Fibroblast of lung (primary cell): ENCODE measurements at places on chromosomes 5 and 9.

DNA sequence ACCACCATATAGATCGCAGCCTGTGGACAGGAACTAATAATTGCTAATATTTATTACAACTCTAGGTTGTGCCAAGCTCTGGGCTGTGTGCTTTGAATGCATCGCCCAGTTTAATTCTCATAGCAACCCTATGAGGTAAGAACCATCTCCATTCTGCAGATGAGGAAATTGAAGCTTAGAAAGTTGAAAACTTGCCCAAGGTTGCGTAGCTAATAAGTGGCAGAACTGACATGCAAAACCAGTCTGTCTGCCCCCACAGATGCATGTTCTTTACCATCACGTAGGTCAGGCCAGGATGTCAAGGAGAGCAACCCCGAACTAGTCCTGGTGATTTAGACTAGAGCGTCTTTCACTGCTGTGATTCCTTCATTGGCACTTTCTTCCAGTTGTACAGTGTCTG, 15.6 kb downstream of the WWC1 start:
- no peak for DNase-seq
- no peaks in the 10 kb centered on the region for H3K4me1 ChIP-seq
- H3K27me3 ChIP-seq = no peaks in the 10 kb centered on the region
- no peaks in the 10 kb centered on the region for H3K36me3 ChIP-seq
- H3K4me3 ChIP-seq = no peak overlapping the region
- no peak overlapping the region for H3K27ac ChIP-seq

DNA sequence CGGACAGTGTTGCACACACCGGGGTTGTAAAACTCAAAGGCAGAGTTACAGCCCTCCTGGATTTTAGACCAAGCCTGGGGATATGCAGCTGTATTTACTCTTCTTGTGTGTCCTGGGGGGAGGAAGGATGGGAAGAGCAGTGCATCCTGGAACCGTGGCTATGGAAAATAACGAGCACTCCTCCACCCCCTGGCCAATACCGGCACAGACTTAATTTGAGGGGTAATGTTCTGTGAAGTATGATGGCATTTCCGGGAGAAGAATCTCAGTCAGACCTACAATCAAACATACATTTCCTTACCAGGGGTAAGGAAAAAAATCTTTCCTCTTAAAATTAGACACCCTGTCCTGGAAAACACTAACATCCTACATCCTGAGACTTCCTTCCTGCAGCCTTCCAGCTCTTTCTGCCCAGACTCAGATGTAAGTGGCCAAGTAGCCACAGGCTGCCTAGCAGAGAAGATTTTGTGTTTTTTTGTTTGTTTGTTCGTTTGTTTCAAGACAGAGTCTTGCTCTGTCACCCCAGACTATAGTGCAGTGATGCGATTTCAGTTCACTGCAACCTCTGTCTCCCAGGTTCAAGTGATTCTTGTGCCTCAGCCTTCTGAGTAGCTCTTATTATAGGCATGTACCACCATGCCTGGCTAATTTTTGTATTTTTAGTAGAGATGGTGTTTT, 11.0 kb upstream of the ERMP1 start:
- no peaks in the 10 kb centered on the region for H3K27me3 ChIP-seq
- H3K4me1 ChIP-seq = peaks cover 6% of the 10 kb centered on the region
- H3K36me3 ChIP-seq = no peaks in the 10 kb centered on the region
- peak; percentile 35 for DNase-seq
- H3K4me3 ChIP-seq = no peak overlapping the region
- no peak overlapping the region for H3K27ac ChIP-seq

DNA sequence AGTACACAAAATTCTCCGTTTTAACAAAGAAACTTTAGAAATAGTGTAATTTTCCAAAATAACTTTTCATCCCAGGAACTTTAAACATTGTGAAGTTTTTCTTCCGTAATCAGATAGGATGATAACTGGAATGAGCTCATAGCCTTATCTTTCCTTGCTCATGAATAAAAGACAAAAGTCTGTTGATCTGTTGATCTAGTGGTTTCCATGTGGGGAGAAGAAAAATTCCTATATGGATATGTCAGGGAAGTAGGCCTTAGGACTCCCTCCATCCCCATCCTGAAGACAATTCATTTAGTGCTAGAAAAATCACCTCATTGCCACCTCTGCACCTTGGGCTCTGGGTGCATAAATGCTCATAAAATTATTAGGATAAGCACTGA, 266.6 kb downstream of the SMARCA2 start:
- no peak overlapping the region for H3K27ac ChIP-seq
- H3K4me3 ChIP-seq = no peak overlapping the region
- DNase-seq = no peak
- H3K36me3 ChIP-seq = no peaks in the 10 kb centered on the region
- no peaks in the 10 kb centered on the region for H3K4me1 ChIP-seq

DNA sequence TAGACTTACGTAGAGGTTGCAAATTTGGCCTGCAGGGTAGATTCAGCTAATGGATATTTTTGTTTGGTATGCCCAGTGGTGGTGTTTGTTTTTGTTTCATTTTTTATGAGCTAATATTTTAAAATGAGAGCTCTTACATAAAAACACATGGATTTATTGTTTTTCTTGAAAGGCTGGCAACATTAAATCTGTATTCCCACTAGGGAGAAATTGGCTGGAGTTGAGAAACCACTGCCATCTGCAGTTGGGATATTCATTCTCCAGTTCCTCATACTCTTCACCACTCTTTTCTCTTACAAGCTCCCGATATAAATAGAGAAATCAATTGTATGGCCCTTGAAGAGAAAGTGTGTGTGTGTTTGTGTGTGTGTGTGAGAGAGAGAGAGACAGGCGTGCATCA, 143.3 kb downstream of the ALDH1A1 start:
- H3K27me3 ChIP-seq = no peaks in the 10 kb centered on the region
- no peak overlapping the region for H3K4me3 ChIP-seq
- DNase-seq = no peak
- H3K27ac ChIP-seq = no peak overlapping the region

DNA sequence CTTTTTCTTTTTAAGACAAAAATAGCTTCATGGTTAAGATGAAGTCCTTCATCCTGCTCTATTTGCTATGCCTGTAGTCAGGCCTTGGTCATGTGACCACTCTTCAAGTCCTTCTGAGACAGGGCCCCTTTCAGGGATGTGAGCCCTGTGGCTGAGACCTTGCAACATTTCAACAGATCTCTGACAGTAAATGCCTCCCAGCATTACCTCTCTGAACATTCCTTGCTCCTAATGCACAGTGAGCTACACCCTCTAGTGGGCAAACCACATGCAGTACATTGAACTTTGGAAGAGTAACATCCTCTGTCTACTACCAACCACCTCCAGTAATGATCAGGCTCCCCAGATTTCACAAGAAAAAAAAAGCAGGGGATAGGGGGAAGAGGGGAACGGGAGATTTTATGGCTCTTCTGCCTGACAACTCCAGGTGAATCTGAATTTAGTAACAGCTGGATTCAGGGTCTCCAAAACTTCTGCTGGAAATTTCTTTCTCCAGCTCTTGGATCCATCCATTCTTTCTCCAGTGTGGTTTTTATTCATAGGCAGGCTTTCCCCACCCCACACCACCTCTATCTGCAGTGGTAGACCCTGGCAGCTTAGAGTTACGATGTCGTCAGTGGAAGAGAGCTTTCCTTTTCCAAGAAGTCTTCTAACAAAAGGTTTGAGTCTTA, 8.9 kb upstream of the FBXO38 start:
- peak; percentile 79 for DNase-seq
- no peak overlapping the region for H3K27ac ChIP-seq
- no peaks in the 10 kb centered on the region for H3K27me3 ChIP-seq
- no peak overlapping the region for H3K4me3 ChIP-seq
- H3K36me3 ChIP-seq = no peaks in the 10 kb centered on the region
- no peaks in the 10 kb centered on the region for H3K4me1 ChIP-seq

- DNase-seq = no peak
- H3K27ac ChIP-seq = no peak overlapping the region
- no peaks in the 10 kb centered on the region for H3K27me3 ChIP-seq
- no peak overlapping the region for H3K4me3 ChIP-seq
- H3K36me3 ChIP-seq = no peaks in the 10 kb centered on the region
- no peaks in the 10 kb centered on the region for H3K4me1 ChIP-seq
Observed at GRCh38 chr5:56871777-56872176, 37.6 kb upstream of the SETD9 start.

DNA sequence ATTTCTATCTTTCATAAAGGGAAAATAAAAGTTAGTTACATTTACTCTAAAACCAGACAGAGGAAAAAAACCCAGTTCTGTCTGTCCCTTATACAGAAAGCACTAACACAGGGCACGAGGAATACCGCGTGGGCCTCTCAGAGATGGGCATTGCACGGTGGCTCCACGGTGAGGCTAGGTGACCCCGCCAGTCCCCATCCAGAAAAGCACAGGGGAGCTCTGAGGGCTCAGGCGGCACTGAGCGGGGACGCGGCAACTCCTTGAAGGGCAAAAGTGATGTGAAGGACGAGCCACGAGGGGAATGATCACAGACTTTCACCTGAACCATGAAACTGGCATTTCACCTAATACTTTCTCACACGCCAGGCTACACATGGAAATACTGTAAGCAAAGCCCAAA, 35.7 kb upstream of the FBXW11 start:
- H3K4me1 ChIP-seq = no peaks in the 10 kb centered on the region
- no peak overlapping the region for H3K4me3 ChIP-seq
- no peak for DNase-seq
- H3K36me3 ChIP-seq = peaks cover 7% of the 10 kb centered on the region

DNA sequence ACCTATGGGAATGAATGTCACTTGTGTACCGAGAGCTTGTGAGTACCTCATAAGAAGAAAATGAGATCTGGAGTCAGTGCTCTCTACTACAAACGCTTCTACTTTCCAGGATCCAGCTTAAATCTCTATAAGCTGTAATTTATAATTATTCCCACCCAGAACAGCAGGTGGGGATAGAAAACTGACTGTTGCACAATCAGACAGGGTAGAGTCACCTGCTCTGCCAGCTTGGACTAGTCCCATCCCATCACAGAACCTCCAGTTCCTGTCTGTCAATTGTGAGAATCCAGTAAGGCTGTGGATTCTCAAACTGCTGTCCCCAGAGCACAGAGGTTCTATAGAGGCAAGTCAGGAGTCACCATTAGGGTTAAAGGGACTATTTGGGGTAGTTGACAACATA, 2.0 kb downstream of the SPINK7 start:
- H3K27me3 ChIP-seq = no peaks in the 10 kb centered on the region
- DNase-seq = no peak
- H3K4me1 ChIP-seq = no peaks in the 10 kb centered on the region
- H3K36me3 ChIP-seq = no peaks in the 10 kb centered on the region
- no peak overlapping the region for H3K27ac ChIP-seq

- peaks cover 2% of the 10 kb centered on the region for H3K4me1 ChIP-seq
- H3K4me3 ChIP-seq = peak overlapping the region; percentile 20
- no peaks in the 10 kb centered on the region for H3K36me3 ChIP-seq
- DNase-seq = peak; percentile 90
- H3K27me3 ChIP-seq = no peaks in the 10 kb centered on the region
Observed at GRCh38 chr5:40676613-40677343, 2.9 kb upstream of the PTGER4 start.

- H3K27ac ChIP-seq = no peak overlapping the region
- H3K4me1 ChIP-seq = no peaks in the 10 kb centered on the region
- no peak overlapping the region for H3K4me3 ChIP-seq
- no peaks in the 10 kb centered on the region for H3K27me3 ChIP-seq
- no peak for DNase-seq
- no peaks in the 10 kb centered on the region for H3K36me3 ChIP-seq
Observed at GRCh38 chr5:16483361-16483760, 17.8 kb upstream of the ZNF622 start.

GRCh38 chr9:3043369-3043768, 199.5 kb upstream of the PUM3 start:
- H3K4me3 ChIP-seq = no peak overlapping the region
- H3K4me1 ChIP-seq = no peaks in the 10 kb centered on the region
- H3K36me3 ChIP-seq = no peaks in the 10 kb centered on the region
- DNase-seq = no peak
- H3K27me3 ChIP-seq = no peaks in the 10 kb centered on the region

DNA sequence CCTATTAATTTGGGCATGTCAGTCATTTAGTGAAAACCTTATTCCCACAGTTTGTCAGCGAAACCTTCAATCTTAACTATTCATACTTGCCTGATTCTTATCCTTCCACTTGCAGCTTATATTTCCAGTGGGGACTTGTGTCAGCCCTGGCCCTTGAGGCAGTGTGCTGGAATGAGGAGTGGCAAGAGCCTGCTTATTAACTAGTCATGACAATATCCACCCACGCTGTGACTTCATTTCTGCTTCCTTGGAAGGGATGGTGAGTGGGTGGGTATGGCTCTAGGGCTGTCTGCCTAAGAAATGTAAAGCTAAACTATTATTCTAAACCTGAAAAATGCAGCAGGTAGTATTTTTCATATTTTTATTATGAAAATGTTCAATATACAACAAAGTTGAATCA, 34.0 kb upstream of the LURAP1L start:
- no peaks in the 10 kb centered on the region for H3K4me1 ChIP-seq
- no peak overlapping the region for H3K27ac ChIP-seq
- H3K4me3 ChIP-seq = no peak overlapping the region
- H3K36me3 ChIP-seq = no peaks in the 10 kb centered on the region
- peak; percentile 63 for DNase-seq

- H3K36me3 ChIP-seq = no peaks in the 10 kb centered on the region
- H3K4me3 ChIP-seq = no peak overlapping the region
- no peak overlapping the region for H3K27ac ChIP-seq
- H3K4me1 ChIP-seq = peaks cover 32% of the 10 kb centered on the region
- H3K27me3 ChIP-seq = no peaks in the 10 kb centered on the region
- DNase-seq = no peak
Observed at GRCh38 chr9:91160181-91160580, 201.5 kb downstream of the AUH start.

GRCh38 chr9:73683862-73684591, 532.4 kb downstream of the ANXA1 start:
- no peaks in the 10 kb centered on the region for H3K36me3 ChIP-seq
- peak; percentile 39 for DNase-seq

DNA sequence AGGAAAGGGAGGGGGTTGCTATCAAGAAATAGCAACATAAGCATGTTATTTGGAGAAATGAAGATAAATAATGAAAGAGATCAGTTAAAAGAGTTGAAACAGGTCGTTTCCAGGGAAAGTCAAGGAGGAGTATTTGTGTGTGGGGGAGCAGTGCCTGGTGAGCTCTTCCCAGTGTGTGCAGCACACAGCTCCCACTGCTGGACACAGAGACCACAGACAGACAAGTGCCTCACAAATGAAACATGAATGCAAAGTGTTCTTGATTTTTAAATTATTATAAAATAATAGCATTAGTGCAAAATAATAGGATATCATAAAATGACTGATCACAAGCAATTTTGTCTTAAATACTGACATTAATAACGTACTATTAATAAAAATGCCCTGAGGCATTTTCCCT, 40.8 kb downstream of the LIFR start:
- H3K4me3 ChIP-seq = no peak overlapping the region
- no peaks in the 10 kb centered on the region for H3K4me1 ChIP-seq
- DNase-seq = peak; percentile 39
- H3K36me3 ChIP-seq = peaks cover 3% of the 10 kb centered on the region
- no peak overlapping the region for H3K27ac ChIP-seq
- H3K27me3 ChIP-seq = no peaks in the 10 kb centered on the region

GRCh38 chr9:93225417-93225816, 41.5 kb downstream of the WNK2 start:
- no peak for DNase-seq
- H3K4me1 ChIP-seq = peaks cover 2% of the 10 kb centered on the region
- H3K27ac ChIP-seq = no peak overlapping the region
- H3K4me3 ChIP-seq = no peak overlapping the region
